Progenitor cell of endocrine pancreas (in vitro differentiated cells): ENCODE measurements at places on chromosomes 7 and 10.

- no peak for DNase-seq
These were observed 72.6 kb upstream of the OPALIN start for GRCh38 chr10:96431211-96431970.

DNA sequence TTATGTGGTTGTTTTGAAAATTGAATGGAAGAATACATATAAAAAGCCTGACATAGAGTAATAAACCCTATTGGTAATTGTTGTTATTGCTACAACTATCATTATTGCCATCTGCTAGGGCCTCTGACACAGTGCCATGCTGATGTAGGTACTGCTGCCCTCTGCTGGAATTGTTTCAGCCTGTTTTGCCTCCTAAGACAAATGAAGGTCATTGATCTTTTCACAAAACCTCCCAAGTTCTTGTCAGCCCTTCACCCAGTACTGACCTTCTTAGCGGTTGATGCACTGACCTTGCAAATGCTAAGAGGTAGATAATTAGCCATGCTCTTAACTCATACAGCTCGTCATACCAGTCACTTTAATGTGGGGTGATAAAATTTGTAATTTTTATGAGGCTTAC, 975.2 kb downstream of the SORCS1 start:
- peak; percentile 15 for DNase-seq

GRCh38 chr10:131531265-131532190, 220.0 kb upstream of the TCERG1L start:
- DNase-seq = no peak

GRCh38 chr10:95247881-95248583, 42.8 kb downstream of the PDLIM1 start:
- no peak for DNase-seq

- no peak for DNase-seq
These were observed 55.5 kb upstream of the PTPN12 start for GRCh38 chr7:77481615-77482014.

DNA sequence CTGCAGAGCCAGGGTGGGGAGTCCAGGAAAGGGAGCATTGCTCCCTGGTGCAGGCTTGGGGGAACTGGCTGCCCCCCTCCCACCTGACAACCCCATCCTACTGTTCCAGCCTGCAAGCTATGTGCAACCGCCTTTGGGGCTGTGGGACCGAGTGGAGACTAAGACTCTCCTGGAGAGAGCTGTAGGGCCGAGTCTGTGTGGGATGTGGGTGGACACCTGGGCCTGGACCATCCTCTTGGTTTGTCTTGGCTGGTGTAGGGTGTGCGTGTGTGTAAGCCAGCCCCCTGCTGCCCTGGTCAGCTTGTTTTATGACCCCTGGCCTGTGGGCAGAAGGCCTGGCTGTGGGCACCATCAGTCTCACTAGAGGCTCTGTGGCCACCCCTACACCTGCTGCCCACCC, 1.6 kb upstream of the RAMP3 start:
- no peak for DNase-seq

GRCh38 chr10:16458166-16458955, 21.6 kb downstream of the PTER start:
- DNase-seq = no peak

DNA sequence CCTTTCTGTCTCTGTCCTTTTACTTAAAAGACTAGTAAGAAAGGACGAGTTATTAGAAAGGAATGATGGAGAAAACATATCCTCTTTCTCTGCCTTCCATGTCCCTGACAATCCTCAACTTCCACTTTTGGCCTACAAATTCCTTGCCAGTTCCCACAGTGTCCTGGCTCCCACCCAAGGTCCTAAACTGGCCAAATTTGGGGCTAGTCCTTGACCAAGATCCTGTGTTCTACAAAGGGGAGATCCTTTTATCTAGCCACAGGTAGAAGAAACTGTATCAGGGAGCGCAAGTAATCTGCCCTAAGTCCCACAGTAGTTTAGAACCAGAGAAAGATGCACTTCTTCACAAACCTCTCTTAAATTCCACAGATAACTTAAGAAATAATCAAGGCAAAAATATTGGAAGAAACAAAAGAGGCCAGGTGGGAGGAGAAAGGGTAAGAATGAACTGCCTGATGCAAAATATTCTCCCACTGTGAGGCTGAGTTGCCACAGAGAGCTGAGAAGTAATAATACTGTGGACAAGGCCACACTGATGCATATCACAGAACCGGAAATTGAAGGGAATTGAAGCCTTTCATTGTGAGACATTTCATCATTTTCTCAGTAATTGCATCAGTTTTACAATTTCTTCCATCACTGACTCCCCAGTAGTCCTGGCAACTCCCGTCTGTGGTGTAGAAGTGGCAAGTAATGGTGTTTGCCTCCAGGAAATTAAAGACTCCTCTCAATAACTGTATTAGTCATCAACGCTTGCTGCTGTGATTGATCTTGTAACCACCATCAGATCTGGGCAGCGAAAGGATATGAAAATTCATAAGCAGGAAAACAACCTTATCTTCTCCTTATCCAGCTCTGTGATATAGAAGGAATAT, 47.2 kb downstream of the DNAJC12 start:
- no peak for DNase-seq

DNA sequence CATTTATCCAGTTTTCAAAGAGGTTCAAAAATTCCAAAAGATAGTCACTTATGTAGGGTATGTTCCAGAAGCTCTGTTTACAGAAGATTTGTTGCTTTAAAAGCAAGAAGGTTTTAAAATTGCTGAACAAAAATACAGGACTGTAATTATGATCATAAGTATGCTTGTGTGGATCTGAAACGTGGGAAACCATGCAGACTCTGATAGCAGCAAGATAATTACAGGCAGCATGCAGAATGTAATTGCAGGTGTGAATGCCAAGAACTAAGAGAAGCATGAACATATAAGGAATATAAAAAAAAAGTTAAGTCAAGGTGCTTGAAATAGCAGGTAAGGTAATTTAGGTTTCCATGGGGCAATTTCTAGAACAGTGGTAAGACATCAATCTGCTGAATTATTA, 405.7 kb downstream of the ARL4A start:
- no peak for DNase-seq

DNA sequence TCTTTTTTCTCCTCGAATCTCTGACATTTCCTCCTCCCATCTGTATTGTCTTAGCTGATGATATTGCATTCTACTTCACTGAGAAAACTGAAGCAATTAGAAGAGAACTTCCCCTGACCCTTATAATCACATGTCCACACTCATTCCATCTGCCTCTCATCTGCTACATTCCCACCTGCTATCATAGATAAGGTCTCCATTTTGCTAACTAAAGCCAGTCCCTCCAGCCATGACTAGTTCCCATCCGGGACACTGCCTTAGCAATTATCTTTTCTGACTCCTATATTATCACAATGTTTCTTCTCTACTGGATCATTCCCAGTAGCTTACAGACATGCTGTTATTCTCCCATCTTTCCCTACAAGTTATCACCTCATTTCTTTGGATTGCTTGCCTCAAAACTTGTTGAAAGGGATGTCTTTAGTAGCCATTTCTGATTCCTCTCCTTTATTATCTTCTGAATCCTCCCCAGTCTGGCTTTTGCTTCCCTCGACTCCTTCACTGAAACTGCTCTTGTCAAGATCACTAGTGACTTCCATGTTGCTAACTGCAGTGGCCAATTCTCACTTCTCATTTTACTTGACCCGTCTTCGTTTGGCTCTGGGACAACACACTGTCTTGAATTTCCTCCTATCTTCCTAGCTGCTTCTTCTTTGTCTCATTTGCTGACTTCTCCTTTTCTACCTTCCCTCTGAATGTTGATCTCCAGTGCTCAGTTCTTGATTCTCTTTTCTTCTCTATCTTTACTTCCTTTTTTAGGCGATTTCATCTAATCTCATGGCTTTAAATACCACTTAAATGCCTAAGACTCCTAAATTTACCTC, 35.9 kb downstream of the FZD1 start:
- DNase-seq = no peak

- DNase-seq = no peak
These were observed 117.2 kb downstream of the ANLN start for GRCh38 chr7:36506820-36507219.

DNA sequence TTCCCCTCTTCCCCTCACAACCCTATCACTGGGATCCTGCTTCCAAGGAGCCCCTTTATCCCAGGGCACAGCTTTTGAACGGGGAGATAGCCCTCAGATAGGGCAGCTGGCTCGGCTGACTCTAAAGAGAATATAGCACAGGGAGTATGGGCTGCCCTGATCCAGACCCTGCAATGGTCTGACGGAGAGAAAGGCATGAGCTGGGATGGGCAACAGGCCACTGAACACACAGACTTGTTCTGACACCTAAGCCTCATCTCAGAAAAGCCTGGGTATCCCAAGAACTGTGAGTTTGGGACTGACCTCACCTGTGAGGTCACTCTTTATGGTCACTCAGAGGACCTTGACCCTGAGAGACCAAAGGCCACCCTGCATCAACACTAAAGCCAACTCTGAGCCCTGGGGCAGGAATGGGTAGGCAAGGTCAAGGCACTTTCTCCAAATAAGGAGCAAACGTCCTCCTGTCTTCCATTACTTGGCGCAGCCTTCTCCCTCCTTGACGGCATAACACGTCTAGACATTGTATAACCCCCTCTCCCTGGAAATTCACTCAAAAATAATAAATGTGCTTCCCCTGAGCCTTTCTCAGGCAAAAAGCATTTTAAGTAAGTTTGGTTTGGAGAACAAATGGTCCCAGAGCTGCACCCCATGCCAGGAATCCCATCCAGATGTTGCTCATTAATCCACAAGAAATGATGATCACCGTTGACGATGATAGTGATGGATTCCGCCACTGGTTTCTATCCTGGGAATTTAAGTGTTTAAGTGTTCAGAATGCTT, 8.2 kb upstream of the LRRC18 start:
- no peak for DNase-seq

- DNase-seq = no peak
These were observed 35.5 kb upstream of the TBX20 start for GRCh38 chr7:35289376-35289775.
